Stimulated activated naive B cell treated with anti-CD40 and anti-IgM and Interleukin-4, amounts not matched to agents 10 μg/mL and 1 μg/mL and 100 μg/mL, for 72 hours (primary cell): ENCODE measurements at places on chromosomes 3 and 15.
A peak's percentile ranks its signal among the peaks of the same experiment; 100 is the strongest.

GRCh38 chr3:114659109-114660061 lies 365.6 kb downstream of the TIGIT start:
- DNase-seq = no peak

- DNase-seq = no peak
Measured at GRCh38 chr3:52178537-52178936, 19.4 kb upstream of the ALAS1 start.

DNA sequence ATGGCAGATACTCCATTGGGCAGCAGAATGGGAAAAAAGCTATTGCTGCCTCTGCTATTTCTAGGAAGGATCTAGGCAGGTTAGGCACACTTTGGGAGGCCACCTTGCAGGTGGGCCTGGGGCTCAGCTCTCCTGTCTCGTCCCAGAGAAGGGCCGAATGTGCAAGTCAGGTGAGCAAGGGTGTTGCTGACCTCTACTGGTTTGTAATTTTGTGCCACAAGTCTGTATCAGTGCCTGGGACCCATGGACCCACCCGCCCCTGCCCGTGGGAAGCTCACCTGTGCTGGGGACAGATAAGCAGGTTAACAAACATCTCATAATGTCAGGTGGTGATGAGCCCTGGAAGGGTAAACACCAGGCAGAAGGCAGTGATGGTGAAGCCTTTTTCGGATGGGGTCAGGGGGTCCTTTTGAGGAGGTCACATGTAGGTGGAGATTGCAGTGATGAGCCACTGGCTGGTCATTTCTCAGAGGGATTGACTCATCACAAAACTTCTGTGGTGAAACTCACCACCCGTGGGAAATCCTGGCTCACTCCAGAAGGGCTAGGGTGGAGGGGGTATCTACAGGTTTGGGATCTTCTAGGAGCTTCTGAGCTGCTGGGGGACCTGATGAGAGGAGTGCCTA lies 161.3 kb downstream of the KLF13 start:
- DNase-seq = peak; percentile 45

- DNase-seq = no peak
Measured at GRCh38 chr3:40086890-40087883, 222.3 kb upstream of the EIF1B start.

DNA sequence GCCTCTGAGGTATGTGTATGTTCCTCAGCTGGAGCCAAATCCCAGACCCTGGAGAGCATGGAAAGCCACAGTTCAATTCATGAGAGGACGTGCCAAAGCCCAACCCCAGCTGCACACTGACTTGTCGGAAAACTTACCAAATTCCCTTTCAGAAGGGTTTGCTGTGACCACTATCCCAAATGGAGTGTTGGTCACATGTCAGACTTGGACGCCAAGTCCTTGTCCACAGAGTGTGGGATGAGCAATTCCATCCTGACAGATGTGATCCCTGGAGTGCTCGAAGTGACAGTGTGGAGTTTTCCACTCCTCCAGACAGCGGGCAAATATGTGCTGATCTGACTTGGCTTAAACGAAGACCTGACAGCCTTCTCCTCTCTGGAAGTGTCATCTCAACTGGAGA lies 71.2 kb downstream of the RORA start:
- no peak for DNase-seq
